ENCODE measurements at places on chromosomes 7 and 10.

DNA sequence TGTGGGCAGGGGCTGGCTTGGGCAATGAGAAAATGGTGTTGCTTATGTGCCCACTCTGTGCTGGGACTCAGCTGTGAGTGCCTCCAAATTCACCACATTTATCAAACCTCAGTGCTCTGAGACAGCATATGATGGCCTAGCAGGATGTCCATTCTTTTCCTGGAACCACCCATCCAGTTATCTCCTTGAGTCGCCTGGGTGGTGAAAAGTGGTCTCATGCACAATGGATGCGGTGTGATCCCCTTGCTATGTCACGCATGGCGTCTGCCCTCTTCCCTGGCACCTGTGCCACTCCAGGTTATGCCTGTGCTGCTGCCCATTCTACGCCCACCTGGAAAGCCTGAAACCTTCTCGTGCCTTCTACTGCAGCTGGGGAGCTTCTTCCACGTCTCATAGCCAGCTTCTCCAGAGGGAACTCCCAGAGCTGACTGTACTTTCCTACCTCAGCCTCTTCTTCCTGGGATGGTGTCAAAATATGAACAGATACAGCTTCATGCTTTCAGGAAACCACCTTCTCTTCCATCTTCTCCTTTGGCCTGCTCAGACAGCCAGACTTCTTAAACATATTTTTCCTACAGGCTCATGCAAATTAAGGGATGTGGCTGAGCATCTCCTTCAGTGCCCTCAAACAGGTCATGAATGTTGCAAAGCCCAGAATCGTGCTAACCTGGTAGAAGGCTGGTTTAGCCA lies 147.3 kb downstream of the PFKFB3 start:
- DNase-seq, result no peak

- no peak for DNase-seq
These were observed 68.1 kb downstream of the MAD1L1 start for GRCh38 chr7:2164646-2165045.

DNA sequence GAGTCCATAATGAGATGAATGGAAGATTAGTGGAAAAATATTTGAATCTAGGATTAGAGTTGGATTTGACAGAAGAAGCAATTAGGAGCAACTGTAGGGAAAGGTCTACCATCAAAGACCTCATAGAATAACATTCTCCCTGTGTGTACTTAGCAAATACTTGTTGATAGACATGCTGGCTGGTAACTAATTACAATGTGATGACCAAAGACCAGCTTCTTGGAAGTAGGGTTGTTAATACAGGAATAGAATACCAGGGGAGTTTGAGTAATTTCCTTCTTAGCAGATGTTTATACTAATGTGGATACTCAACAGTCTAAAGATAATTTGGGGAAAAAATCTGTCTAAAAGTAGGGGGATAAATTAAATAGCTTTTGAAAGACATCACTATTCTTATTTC lies 357.5 kb upstream of the BMPER start:
- no peak for DNase-seq

DNA sequence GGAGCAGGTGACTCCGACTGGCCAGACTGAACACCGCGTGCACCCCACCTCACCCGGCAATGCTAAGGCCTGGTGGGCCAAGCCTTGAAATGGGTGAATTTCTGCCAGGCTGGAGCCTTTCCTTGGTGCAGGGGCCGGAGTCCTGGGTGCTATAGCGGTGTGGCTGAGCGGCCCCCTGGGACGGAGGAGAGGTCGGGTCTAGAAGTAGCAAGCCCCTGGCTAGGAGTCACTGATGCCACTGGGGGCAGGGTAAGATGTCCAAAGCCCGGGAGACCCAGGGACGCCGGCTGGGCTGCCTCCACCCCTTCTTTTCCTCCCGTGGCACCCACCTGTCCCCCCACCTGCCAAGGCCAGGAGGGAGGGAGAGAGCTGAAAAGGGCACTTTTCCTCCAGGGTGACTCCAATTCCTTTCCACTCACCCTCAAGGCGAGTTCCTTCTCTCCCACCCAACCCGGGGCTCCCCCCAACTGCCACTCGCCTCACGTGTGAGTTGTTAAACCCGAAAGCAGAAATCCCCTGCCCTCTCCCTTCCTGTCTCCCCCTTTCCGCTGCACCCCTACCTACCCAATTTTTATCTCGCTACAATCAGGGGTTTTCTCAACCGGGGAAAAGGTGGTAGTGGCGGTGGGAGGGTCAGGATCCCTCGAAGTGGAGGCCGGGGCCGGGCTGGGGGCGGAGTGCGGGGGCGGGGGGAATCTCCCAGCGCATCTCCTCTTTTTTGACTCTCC lies 6.0 kb upstream of the GATA3 start:
- no peak for DNase-seq

DNA sequence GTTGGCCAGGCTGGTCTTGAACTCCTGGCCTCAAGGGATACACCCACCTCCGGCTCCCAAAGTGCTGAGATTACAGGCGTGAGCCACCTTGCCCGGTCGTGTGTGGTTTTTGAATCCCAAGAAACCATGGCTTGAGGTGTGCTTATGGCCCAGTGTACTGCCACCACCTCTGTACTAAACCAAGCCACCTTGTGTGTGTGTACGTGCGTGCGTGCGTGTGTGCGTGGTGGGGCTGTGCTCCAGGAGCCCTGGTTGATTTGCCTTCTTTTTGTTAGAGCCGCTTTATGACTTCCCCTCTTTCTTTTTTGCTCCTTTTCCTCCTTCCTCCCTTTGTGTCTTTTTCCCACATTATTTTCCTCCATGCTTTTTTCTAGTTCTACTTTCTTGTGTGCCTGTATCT lies 121.4 kb downstream of the CAMK1D start:
- DNase-seq, result no peak

GRCh38 chr10:80161321-80162083 lies 29.0 kb downstream of the PLAC9 start:
- no peak for DNase-seq

DNA sequence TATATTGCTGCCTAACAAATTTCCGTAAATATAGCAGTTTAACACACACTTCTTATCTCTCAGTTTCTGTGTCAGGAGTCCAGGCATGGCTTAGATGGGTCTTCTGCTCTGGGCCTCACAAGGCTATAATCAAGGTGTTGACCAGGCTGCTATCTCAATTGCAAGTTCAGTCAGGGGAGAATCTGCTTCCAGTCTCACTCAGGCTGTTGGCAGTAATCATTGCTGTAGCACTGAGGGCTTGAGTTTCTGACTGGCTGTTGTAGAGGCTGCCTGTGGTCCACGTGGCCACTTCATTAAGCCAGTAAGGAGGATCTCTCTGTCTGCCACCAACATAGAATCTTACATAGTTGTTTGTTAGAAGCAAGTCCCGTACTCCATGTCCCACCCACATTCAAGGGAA lies 138.4 kb downstream of the ST7 start:
- DNase-seq, result no peak

- DNase-seq, result no peak
These were observed 28.3 kb upstream of the MRLN start for GRCh38 chr10:59781511-59781910.

- no peak for DNase-seq
These were observed 3.7 kb upstream of the ZNF800 start for GRCh38 chr7:127396184-127396583.

DNA sequence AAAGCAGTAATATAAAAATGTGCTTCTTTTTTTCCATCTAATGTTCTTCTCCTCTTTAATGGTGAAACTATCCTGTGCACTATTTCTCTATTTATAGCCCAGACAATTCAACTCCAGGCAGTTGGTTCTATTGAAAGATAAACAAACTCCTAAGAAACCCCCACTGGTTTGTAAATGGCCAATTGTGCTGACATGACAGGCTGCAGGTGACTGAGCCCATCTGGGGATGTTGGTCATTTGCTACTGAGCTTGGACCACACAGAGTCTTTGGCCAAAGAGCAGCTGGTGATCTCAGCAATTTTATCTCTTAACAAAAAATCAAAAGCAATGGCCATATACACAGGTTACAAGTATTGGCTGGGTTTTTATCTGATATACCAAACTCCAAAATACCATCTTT lies 631.8 kb upstream of the CELF2 start:
- no peak for DNase-seq

DNA sequence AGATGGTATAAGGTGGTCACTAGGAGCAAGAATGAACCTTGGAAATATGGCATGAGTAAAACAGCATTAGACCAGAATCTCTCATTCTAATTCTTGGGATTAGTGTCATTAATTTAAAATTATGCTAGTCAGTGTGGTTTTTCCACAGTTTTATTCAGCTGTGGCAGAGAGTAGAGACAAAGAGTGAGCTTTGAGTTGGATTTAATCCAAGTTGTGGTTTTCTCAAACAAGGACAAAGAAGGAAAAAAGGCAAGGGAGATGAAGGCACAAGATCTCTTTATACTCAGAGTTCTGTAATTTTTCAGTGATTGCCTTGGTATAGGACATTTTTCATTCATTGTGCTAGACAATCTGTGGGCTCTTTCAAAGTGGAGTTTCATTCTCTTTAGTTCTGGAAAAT lies 28.2 kb upstream of the AKAP9 start:
- DNase-seq, result no peak

- no peak for DNase-seq
These were observed 153.7 kb downstream of the TNS3 start for GRCh38 chr7:47428052-47428767.

GRCh38 chr10:89346405-89347254 lies 18.8 kb downstream of the IFIT3 start:
- DNase-seq, result no peak

- no peak for DNase-seq
These were observed 16.0 kb upstream of the RBM20 start for GRCh38 chr10:110628161-110628560.

DNA sequence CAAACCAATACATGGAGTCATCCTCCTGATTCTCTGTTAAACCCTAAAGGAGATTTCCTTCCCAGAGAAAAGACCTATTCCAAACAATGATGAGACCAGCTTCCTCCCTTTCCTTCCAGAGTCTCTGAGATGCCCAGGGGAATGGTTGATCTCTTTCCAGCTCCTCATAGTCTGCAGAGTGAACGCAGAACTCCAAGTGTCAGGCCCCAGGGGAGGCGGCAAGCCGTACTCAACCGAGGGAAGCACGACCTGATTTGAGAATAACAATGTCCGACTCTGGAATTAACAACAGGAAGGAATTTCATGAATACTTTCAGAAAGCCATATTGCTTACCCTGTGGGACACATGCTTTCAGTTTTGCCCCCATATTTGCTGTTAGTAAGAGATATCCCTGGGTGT lies 241.7 kb upstream of the GLI3 start:
- no peak for DNase-seq

GRCh38 chr7:121061677-121062582 lies 73.4 kb downstream of the CPED1 start:
- DNase-seq, result no peak

- DNase-seq, result no peak
These were observed 187.3 kb upstream of the PRSS58 start for GRCh38 chr7:142445019-142445686.

GRCh38 chr10:33321516-33321915 lies 13.0 kb downstream of the NRP1 start:
- no peak for DNase-seq

GRCh38 chr10:44105696-44106095 lies 279.2 kb downstream of the CXCL12 start:
- DNase-seq, result no peak

- DNase-seq, result no peak
These were observed 71.3 kb downstream of the VWA2 start for GRCh38 chr10:114310346-114310745.

- DNase-seq, result no peak
These were observed 24.0 kb downstream of the COL26A1 start for GRCh38 chr7:101386558-101387231.

DNA sequence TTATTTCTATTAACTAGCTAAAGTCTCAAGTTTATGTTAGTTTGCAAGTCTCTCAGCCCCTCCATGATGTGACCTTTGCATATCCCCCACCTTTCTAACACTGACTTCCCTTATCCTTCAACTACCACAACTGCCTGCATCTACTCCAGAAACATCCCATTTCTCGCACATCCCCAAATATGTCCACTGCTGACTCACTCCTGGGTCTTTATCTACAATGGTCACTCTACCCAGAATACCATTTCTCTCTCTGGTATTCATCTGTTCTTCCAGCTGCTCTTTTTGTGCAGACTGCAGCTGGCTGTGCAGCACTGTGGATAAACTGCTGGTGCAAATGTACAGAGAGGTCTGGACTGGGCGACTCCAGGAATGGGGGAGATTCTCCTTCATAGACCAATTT lies 32.7 kb upstream of the PRSS1 start:
- DNase-seq, result no peak

DNA sequence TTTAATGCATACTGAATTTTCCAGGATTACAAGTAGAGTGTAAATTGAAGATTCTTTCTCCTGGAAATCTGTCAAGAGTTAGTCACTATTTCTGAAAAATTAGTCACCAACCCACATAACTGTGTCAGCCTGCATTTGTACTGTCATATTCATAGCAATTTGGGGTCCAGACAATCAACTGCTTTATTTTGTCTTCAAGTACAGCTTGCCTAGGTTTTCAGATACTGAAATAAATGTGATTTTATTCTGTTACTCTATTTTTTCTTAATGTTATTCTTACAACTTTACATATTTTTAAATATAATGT lies 55.1 kb downstream of the CUBN start:
- DNase-seq, result no peak

GRCh38 chr7:88635149-88635548 lies 124.4 kb upstream of the ZNF804B start:
- no peak for DNase-seq

GRCh38 chr10:48572414-48572813 lies 32.5 kb downstream of the ARHGAP22 start:
- DNase-seq, result no peak

- DNase-seq, result no peak
These were observed 24.6 kb upstream of the IMMP2L start for GRCh38 chr7:111586711-111587409.

DNA sequence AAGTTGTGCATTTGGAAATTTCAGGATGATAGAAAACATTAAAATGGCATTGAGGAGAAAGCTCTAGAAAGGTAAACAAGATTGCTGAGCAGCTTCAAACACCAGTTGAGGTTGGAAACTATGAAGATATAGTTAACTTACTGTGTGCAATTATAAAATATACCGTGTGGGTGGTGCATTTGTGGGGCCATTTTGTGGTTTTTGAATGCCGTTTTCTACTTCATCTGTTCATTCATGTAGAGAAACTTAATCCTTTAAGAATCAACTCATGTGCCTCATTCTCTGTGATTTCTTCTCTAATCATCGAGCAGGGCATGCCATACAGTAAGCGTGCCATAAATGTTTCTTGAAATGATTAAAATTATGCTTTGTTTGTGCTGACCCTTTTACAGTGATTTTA lies 232.8 kb upstream of the TEX47 start:
- no peak for DNase-seq

DNA sequence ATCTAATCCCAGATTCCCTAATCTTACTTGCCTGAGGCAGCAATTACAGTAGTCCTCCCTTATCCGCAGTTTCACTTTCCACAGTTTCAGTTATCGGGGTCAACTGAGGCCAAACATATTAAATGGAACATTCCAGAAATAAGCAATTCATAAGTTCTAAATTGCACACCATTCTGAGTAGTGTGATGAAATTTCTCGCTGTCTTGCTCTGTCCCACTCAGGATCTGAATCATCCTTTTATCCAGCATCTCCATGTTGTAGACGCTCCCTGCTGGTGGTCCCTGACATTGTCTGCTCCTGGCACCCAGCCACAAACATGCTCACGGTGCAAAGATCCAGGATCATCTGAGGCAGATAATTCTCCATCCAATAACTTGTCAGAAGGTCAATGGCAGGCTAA lies 128.7 kb upstream of the CXCL12 start:
- DNase-seq, result no peak
